Fibroblast of lung (primary cell): ENCODE measurements at places on chromosomes 4 and X. TPM values are rescaled to one million over a fixed set of nuclear protein-coding genes. Genes with fewer than 3 reads are reported as not detected.

The ADH1B gene
- 364 and 844 TPM in 2 replicates for total RNA-seq

The AREG gene
- 1.5 and 2.0 TPM in 2 replicates for total RNA-seq

The ZDHHC15 gene
- 0.17 and 0.77 TPM in 2 replicates for total RNA-seq

The SPANXA2 gene
- total RNA-seq, result not detected in 2 replicates
